LHCN-M2 (cell line): ENCODE measurements at places on chromosomes 7 and 10. TPM values are rescaled to one million over a fixed set of nuclear protein-coding genes. Genes with fewer than 3 reads are reported as not detected.

Gene CCDC172
- not detected in 2 replicates for total RNA-seq

Gene IKZF1
- not detected in 2 replicates for total RNA-seq

Gene CCDC136
- total RNA-seq, result 3.2 and 5.3 TPM in 2 replicates

Gene TMEM196
- total RNA-seq, result not detected in 2 replicates

Gene GPRIN2
- total RNA-seq, result not detected in 2 replicates

Gene PDK4
- total RNA-seq, result 0.45 and 0.46 TPM in 2 replicates

Gene TFEC
- not detected in 2 replicates for total RNA-seq

Gene FOXI2
- not detected in 2 replicates for total RNA-seq

Gene NEUROG3
- not detected in 2 replicates for total RNA-seq

Gene AGR2
- total RNA-seq, result not detected in 2 replicates

Gene KLF14
- not detected in 2 replicates for total RNA-seq

Gene TMEM273
- total RNA-seq, result not detected in 2 replicates

Gene LRMDA
- not detected in 2 replicates for total RNA-seq
